Posterior vena cava (tissue), 2 donors: ENCODE measurements at places on chromosomes 5 and 9.
A peak's percentile ranks its signal among the peaks of the same experiment; 100 is the strongest.

DNA sequence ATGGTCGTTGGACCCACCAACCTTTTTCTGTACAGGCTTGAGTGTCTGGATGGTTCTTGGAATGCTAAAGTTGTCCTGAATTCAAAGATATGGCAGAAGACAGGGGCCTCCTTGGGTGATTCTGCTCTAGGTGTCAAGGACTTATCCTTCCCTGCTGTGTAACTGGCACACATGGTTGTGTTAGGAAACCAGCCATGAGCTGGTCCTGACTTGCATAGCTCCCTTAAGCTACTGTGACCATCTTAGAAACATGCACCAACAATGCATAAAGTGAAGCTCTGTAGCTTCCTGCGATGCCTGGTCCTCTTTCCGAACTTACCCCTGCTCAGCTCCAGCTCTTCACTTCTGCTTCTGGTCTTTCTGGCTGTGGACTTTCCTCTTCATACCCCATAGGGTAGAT, 224.6 kb downstream of the TLE4 start:
- no peak for DNase-seq

- no peak for DNase-seq
Measured at GRCh38 chr9:121200356-121200755, 1.3 kb downstream of the RAB14 start.

DNA sequence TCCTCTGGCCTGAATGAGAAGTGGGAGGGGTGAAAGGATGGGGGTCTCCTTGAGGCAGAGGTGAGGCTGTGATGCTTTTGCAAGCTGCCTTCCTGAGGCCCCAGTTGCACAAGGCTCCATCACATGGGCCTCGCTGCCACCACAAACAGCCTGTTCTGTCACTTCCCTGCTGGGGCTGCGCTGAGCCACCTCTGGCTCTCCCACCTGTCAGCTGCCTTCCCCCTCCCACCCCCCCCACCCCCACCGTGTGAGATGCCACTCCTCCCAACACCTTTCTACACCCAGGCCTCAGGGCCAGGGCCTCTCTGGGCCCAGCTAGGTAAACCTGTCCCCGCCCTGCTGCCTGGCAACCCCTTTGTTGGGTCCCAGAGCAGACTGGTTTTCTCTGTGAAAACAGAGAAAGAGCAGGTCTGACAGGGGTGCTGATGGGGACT, 4.5 kb upstream of the PDLIM4 start:
- DNase-seq = peak; percentile 67

DNA sequence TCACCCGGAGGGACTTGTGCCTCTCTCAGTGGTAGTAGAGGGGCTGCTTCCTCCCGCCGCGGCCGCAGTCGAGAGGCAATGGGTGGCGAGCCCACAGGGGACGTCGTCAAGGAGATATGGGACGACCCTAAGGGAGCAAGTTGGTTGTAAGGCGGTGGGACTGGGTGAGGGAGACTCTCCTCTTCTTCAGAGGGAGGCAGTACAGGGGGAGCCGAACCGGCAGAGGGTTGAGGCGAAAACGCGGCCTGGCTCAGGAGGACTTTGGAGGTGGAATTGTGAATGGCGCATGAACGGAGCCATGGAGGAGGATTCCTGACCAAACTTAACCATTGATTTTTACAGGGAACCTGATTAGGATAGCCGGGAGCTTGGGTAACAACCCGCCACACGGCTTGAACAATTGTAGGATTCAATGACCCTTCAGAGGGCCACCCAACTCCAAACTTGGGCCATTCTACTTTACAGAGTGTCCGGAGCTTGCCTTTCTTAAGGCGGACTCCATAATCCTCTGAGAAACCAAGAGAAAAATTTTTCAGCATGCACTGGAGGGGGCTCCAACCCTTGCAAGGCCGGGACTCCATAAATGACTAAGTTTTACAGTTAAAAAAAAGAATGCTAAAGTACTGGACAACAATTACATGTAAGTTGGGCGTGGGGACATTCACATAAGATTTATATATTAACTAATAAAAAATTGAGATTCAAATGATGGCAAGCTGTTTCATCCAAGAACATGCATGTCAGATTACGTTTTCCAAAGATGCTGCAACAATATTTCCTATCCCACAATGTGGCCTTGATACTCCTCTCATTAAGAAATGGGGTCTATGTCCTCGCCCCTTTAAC, 19.4 kb upstream of the RHOBTB3 start:
- no peak for DNase-seq
